ENCODE measurements at places on chromosomes 2 and 18. TPM values are rescaled to one million over a fixed set of nuclear protein-coding genes. Genes with fewer than 3 reads are reported as not detected.

- no peak overlapping the region for H3K4me3 ChIP-seq
- no peak overlapping the region for H3K27ac ChIP-seq
- peaks cover 18% of the 10 kb centered on the region for H3K27me3 ChIP-seq
- DNase-seq, result no peak
Measured at GRCh38 chr2:8658064-8658862, 23.6 kb upstream of the ID2 start.

DNA sequence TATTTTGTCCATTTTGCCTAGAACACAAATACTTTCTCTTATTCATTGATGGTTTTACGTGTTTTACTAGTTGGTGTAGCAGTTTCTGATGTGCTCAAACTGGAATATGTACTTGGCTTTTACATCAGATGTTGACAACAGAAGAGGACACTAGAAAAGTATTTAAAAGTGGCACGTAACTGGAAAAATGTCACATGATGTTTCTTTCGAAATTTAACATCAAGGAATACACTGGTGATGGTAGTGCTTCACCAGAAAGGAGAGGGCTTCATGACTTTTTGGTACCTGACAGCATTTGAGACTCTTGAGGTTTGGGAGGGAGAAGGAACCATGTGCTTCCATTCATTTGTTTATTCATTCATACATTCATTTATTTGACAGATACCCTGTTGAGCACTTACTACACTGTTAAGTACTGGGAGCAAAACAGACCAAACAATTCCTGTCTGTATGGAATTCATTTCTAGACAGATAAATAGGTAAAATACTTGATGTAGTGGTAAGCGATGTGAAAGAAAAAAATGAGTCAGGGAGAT is 1.5 kb downstream of the GIGYF2 start:
- no peak for DNase-seq
- peaks cover 6% of the 10 kb centered on the region for H3K36me3 ChIP-seq
- H3K27me3 ChIP-seq, result no peaks in the 10 kb centered on the region

The CXCR4 gene
- 1,289 TPM for total RNA-seq

The C18orf54 gene
- total RNA-seq, result 2.7 TPM

GRCh38 chr2:53989210-53989862 is 18.5 kb upstream of the PSME4 start:
- H3K36me3 ChIP-seq, result no peaks in the 10 kb centered on the region
- H3K27ac ChIP-seq, result no peak overlapping the region
- H3K27me3 ChIP-seq, result no peaks in the 10 kb centered on the region
- H3K4me1 ChIP-seq, result peaks cover 25% of the 10 kb centered on the region

GRCh38 chr2:15869396-15869795 is 71.0 kb upstream of the MYCN start:
- H3K27me3 ChIP-seq, result peaks cover 2% of the 10 kb centered on the region
- no peaks in the 10 kb centered on the region for H3K36me3 ChIP-seq
- H3K4me1 ChIP-seq, result no peaks in the 10 kb centered on the region
- H3K4me3 ChIP-seq, result no peak overlapping the region

DNA sequence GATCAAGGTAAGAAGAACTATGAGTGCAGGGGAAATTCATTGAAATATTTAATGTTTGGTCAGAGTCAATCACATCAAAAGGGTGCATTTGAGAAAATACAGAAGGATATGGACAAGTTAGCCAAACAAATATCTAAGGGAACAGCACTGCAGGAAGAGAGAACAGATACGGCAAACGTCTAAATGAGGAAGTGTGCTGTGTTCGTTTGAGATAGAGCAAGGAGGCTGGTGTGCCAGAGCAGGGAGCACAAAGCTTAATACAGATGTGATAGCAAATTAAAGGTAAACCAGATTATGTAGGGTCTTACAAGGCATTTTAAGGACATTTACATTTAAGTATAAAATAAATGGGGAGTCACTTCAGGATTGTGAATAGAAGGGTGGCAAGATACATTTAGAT is 241.3 kb upstream of the ZNF804A start:
- H3K27ac ChIP-seq, result no peak overlapping the region
- no peaks in the 10 kb centered on the region for H3K36me3 ChIP-seq
- no peak for DNase-seq
- no peaks in the 10 kb centered on the region for H3K4me1 ChIP-seq

The TUBA3E gene
- not detected for total RNA-seq

The ROCK1 gene
- 59.5 TPM for total RNA-seq

DNA sequence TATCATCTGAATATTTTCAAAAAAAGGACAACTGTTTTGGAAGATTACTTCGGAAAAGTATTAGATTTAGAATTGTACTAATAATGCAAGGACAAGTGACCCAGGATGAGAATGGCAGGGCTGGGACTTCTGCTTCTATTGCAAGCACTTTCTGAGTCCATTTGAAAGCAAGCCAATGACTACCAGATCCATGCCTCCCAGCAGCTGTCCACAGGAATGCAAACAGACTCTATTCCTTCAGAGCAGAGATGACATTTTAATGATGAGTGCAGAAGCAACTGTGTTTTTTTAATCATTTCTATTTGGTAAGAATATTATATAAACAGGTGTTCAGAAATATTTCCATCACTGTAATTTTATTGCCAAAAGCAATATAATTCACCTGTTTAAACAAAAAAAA is 456.7 kb downstream of the SOX11 start:
- DNase-seq, result no peak
- no peaks in the 10 kb centered on the region for H3K27me3 ChIP-seq
- no peaks in the 10 kb centered on the region for H3K4me1 ChIP-seq
- no peaks in the 10 kb centered on the region for H3K36me3 ChIP-seq
- H3K27ac ChIP-seq, result no peak overlapping the region

The HJURP gene
- total RNA-seq, result 1.3 TPM

DNA sequence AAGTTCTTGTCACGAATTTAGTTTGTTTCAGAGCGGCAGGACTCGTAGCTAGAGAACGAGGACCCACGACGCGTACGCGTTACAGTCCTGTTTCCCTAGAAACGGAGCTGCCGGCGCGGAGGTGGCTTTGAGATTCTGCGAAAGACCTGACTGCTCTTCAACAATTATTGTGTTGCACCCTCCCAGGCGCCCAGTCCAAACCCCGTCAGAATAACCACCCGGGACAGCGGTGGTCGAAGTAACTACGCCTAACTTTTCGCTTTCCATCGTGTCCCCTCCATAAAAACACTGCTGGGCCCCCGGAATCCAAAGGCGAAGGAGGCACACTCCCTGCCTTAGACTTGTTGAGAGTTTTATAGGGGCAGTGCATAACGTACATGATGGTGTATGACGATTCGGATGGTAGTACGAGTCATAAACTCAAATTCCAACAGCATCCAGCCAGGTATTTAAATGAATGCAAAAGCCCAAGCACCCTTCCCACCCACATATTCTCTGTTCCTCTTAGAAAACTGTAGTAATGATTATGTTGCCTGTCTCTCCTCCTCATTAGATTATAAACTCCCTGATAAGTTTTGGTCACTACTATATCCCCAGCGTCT is 651 bp upstream of the STAM2 start:
- peak overlapping the region; percentile 87 for H3K27ac ChIP-seq
- H3K36me3 ChIP-seq, result no peaks in the 10 kb centered on the region
- H3K4me3 ChIP-seq, result peak overlapping the region; percentile 81

DNA sequence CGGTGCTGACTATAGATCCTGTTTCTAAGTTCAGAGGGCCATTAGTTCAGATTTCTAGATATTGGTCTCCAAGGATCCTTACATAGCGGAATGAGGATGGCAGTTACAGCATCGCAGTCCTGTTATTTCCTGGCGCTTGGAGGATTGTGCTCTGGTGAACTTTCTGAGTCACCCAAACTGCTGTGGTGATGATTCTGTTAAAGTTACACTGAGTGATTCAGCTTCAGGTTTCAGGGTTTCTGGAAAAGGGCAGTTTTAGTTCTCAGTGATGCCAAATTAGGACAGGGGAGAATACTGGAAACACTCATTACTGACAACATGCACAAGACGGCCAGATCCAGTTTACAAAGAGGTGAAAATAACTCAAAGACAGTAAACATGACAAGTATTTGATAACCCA is 52.1 kb upstream of the ANKRD62 start:
- H3K4me3 ChIP-seq, result no peak overlapping the region
- no peaks in the 10 kb centered on the region for H3K36me3 ChIP-seq
- DNase-seq, result no peak
- no peaks in the 10 kb centered on the region for H3K4me1 ChIP-seq

DNA sequence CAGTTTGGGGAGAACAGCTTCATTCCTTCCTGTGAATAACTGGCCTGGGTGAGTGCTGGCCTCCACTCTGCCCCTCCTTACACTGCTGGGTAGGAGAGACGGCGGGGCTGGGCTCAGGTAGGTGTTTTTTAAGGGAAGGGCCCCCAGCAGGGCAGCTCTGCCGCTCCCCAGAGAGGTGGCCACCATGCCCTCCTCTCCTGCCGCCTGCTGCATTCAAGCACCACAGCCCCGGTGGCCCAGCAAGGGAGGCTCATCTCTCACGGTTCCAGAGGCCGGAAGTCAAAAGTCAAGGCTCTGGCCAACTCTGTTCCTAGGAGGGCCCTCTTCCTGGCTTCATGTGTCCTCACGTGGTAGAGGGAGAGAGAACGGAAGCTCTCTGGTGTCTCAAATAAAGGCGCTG is 81.1 kb downstream of the SH3BP4 start:
- no peaks in the 10 kb centered on the region for H3K36me3 ChIP-seq
- no peak overlapping the region for H3K4me3 ChIP-seq
- H3K27me3 ChIP-seq, result no peaks in the 10 kb centered on the region
- no peak for DNase-seq
- no peak overlapping the region for H3K27ac ChIP-seq

- no peak for DNase-seq
- H3K4me1 ChIP-seq, result peaks cover 6% of the 10 kb centered on the region
- no peaks in the 10 kb centered on the region for H3K27me3 ChIP-seq
- no peak overlapping the region for H3K27ac ChIP-seq
Measured at GRCh38 chr18:76448256-76449110, 46.6 kb downstream of the ZNF516 start.

The AUP1 gene
- total RNA-seq, result 148 TPM

The ABCB11 gene
- total RNA-seq, result 0.03 TPM

DNA sequence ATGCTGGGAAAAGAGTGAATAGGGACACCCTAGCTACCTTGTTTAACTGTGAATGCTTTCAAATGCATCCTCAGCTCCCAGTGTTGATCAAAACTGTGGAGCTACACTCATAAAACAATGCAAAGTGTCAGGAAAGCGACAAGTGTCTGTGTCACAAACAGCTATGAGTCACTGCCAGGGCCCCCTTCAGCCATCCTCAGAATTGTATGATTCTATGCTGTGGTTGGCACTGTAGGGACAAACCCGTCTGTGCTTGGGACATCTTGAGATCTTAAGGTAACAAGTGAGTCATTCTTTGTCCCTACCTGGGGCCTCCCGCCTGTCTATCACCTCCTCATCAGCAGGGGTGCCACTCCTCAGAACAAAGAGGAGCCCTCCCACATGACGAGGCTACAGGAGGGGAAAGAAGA is 42.4 kb downstream of the KLF7 start:
- H3K4me3 ChIP-seq, result no peak overlapping the region
- H3K27ac ChIP-seq, result no peak overlapping the region
- DNase-seq, result no peak
- no peaks in the 10 kb centered on the region for H3K36me3 ChIP-seq
- no peaks in the 10 kb centered on the region for H3K27me3 ChIP-seq
- H3K4me1 ChIP-seq, result no peaks in the 10 kb centered on the region

DNA sequence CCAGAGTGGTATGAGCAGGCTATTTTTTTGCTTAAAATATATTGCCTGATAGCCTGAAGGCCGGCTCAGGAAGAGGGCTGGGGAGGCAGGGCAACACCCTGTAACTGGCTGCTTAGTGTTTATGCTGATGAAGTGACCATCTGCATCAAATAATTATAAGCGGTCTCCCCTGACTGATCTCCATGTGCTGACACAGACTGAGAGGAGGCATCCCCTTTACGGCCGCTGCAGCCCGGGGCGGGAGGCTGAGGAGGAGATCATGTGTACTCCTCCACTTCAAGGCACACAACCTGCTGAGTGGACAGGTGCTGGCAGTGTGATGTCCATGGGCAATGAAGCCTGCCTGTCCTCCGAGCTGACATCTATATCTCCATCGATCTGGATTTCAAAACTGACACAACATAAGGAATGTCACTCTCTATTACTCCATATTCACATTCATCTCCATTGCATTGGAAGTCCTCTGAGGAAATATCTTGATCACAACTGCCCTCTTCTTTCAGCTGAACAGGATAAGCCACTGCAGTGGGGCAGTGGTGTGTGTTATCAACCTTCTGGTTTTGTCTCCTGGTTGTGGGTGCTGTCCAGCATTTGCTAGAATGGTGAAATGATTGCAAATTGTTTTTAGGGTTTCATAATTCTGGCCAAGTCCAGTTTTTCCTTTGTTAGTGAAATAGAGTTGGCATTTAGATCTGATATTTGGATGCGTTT is 143.5 kb downstream of the AQP4 start:
- H3K4me1 ChIP-seq, result no peaks in the 10 kb centered on the region
- no peak for DNase-seq
- H3K27me3 ChIP-seq, result peaks cover 7% of the 10 kb centered on the region
- H3K4me3 ChIP-seq, result no peak overlapping the region
- no peak overlapping the region for H3K27ac ChIP-seq

- H3K27me3 ChIP-seq, result no peaks in the 10 kb centered on the region
- H3K27ac ChIP-seq, result no peak overlapping the region
- H3K4me3 ChIP-seq, result no peak overlapping the region
- no peak for DNase-seq
- no peaks in the 10 kb centered on the region for H3K4me1 ChIP-seq
Measured at GRCh38 chr2:133312038-133312729, 256.1 kb downstream of the NCKAP5 start.

The C2orf78 gene
- not detected for total RNA-seq

DNA sequence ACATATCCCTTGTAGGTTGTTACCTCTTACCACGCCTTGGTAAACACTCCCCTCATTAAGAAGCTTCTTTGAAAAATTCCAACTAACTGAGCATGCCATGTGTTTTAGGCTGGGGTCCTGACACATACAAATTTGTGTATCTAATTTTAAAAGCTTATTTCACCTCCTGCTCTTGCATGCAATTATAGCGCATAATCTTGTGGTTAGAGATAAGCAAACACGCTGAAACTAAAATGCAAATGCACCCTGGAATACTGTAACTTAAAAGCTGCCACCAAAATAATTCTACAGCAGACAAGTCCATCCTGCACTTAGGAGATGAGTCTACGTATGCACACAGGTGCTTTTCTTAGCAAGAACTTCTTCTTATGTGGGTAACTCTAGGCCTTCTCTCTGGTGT is 990.2 kb downstream of the TSN start:
- H3K27me3 ChIP-seq, result no peaks in the 10 kb centered on the region
- H3K4me3 ChIP-seq, result no peak overlapping the region
- no peaks in the 10 kb centered on the region for H3K4me1 ChIP-seq
- no peaks in the 10 kb centered on the region for H3K36me3 ChIP-seq
- H3K27ac ChIP-seq, result no peak overlapping the region

- DNase-seq, result no peak
- no peaks in the 10 kb centered on the region for H3K27me3 ChIP-seq
- no peak overlapping the region for H3K4me3 ChIP-seq
- no peak overlapping the region for H3K27ac ChIP-seq
- no peaks in the 10 kb centered on the region for H3K36me3 ChIP-seq
Measured at GRCh38 chr2:103459283-103459682, 697.5 kb downstream of the TMEM182 start.

DNA sequence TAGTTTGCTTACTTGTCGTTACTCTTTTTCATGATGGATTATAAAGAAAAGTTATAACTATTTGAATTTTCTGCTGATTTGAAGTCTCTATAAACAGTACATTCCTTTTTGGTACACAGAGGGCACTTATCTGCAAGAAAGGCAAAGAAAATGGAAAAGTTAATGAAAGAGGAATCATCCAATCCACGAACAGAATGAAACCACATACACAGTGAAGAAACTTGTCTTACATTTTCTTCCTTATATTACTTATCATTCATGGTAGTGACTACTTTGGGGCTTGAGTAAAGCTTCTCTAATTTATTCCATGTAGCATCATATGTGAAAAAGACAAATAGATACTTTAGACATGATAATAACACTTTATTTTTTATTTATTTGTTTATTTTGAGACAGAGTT is 14.8 kb upstream of the ACTR3 start:
- H3K36me3 ChIP-seq, result no peaks in the 10 kb centered on the region
- no peak overlapping the region for H3K4me3 ChIP-seq
- no peak for DNase-seq
- no peaks in the 10 kb centered on the region for H3K27me3 ChIP-seq

Measured in T-cell (primary cell).